ENCODE measurements at places on chromosomes 5 and 9.

- DNase-seq: no peak
These were observed 155.0 kb upstream of the PRDM9 start for GRCh38 chr5:23352446-23352845.

DNA sequence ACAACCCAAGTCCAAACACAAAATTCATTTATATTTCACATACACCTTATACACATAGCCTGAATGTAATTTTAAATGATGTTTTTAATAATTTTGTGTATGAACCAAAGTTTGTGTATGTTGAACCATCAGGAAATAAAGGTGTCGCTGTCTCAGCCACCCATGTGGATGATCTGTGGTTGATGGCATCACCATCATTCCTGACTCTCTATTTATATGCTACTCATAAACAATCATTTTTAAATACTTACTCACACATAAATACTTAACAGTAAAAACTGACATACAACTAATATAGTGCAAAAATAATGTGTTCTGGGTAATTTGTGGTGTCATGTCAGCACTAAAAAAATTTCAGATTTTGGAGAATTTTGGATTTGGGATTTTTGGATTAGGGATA, 38.4 kb downstream of the SMC5 start:
- DNase-seq: peak; percentile 42

GRCh38 chr5:115393239-115393638, 96.8 kb upstream of the CCDC112 start:
- DNase-seq: no peak

DNA sequence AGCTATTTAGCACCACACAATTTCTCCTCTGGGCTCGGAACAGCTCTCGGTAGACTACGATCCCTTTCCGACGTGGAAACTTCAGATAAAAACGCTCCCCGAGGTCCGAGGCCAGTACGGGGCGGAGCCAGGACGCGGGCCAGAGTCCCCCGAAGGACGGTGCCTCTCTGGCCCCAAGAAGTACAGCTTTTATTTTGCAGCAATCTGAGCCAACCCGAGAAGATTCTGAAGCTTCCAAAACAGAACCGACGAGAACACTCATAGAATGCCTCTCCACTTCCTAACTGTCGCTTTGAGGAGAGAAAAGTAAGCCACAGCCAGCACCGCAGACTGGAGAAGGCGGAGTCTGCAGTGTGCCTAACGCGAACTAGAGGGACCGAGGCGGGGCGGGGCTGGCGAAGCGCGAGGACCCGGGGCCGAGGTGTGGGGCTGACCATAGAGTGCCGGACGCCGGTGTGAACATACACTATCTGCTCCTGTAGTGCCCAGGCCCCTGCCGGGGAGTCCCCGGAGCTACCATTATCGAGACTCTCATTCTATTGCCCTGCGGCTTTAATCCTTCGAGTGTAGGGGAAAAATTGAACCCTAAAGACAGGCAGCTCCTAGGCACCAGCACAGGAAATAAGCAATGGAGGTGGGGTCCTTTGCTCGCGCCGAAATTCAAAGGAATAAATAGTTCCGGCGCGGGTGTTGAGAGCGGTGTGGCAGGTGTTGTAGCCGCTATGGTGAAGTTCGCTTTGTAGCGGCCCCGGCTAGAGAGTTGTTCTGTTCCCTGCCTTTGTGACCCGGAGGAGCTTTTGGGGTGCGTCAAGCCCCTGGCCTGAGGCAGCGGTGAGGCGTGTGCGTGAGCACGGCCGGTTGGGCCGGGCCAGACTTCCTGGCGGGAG, at the start of gene SMC2:
SMC2 (plus strand) TSS at position 663 of the 887 bp plus-strand sequence. CDS start 1,076 bp downstream, outside the sequence.
- DNase-seq: peak; percentile 98

- peak; percentile 84 for DNase-seq
These were observed 4.5 kb upstream of the CARD19 start for GRCh38 chr9:93091453-93092081.

DNA sequence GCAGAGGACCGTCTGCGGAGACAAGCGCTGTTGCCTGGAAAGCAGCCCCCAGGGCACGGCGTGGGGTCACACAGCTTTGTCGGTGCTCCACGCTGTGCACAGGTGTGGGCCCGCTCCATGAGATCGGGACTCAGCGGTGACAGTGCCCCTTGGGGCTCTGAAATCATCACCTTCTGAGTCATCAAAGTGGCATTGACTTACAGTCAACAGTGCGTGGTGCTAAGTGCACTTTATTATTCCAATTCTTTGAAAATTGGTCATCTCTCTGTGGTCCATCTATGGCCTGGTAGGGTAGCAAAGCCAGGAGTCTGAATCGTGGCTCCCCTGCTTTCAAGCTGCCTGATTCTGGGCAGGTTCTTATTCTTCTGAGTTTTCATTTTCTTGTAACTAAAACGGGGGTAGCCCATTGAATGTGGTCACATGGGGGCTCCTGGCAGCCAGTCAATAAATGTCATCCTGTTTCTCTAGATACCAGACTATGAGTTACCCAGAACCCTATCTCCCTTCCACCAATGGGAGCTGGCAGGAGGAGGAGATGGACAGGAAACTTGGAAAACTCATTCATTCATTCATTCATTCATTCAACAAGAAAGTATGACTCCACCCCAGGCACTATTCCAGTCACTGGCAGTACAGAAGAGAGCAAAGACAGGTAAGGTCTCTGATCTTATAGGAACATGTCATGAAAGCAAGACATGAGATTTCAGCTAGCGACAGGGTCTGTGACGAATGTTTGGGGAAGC, 20.3 kb upstream of the UNC5A start:
- DNase-seq: peak; percentile 60

DNA sequence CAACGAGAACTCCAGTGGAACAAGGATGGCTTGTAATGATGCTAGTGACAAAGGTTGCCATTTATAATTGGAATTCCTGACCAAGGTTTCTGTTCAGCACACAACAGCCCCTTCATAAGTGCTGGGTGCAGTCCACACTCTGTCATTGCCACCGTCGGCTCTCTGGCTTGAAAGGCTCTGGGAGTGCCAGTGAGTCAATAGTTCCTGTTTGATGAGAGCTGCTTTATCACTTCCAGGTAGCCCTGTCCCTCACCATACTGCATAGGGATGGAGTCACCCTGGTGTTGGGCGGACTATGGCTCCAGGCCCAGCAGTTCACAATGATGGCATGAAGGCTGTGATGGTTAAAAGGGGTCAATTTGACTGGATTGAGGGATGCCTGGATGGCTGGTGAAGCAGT, 34.6 kb upstream of the SEMA4D start:
- no peak for DNase-seq

GRCh38 chr5:109898269-109899162, 208.8 kb downstream of the MAN2A1 start:
- peak; percentile 31 for DNase-seq

DNA sequence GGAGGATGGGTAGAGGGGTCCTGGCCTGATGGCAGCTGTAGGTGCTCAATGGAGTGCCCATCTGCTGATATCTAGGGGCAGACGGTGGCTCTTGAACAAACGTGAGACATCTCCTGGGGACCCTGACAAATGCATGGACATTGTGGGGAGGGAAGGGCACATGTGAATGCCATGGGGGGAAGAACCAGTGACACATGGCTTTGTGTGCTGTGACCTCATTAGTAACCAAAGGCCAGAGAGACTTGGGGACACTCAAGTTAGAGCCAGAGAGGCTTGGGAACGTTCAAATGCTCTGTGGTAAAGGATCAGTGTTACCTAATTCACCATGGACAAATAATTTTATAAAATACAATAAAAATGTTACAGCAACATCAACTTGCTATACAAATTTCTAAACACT, 151.8 kb downstream of the ESM1 start:
- DNase-seq: no peak

DNA sequence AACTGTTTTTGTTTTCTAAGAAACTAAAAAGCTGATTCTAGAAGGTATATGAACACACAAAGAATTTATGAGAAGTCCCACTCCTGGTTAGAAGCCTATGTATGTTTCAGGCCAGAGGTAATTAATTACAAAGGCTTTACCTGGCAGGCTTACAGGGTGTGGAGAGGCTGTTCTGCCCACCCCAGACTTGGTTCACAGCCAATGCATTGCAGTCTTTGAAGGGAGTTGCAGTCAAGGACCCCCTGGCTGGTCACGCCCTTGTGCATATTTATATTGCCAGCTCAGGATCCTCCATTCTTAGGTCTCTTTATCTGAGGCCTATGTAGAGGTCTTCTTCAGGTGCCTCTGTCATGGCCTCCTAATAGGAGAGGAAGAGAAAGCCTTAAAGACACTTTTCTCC, 13.6 kb upstream of the PRSS3 start:
- DNase-seq: no peak

- no peak for DNase-seq
These were observed 98.3 kb upstream of the PHYKPL start for GRCh38 chr5:178330791-178331404.

DNA sequence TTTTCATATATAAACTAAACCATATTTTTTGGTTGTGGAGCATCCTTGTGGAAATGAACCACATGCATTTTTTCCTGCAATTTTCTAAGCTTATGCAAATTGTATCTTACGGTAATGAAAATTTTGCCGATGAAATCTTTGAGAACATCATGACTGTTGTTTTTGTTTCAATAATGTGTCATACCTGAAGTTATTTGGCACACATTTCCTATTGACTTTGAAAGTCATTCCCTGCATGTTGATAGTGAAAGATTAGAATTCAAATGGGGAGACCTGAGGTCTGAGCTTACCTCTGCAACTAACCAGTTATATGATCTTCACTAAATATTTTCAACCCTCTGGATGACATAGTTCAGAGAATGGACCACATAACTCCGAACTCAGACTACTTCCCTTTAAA, 88.5 kb downstream of the PRR16 start:
- peak; percentile 28 for DNase-seq

DNA sequence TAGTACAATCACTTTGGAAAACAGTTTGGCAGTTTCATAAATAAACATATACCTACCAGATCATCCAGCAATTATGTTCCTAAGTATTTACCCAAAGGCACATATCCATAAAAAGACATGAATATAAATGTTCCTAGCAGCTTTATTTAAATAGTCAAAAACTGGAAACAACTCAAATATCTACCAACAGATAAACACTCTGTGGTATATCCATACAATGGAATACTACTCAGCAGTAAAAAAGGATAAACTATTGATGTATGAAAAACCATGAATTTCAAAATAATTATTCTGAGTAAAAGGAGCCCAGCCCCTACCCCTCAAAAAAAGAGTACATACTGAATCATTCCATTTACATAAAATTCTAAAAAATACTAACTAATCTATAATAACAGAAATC, 232.7 kb upstream of the SLC30A5 start:
- DNase-seq: no peak

GRCh38 chr5:123105864-123106263, 16.8 kb downstream of the PRDM6 start:
- DNase-seq: no peak

DNA sequence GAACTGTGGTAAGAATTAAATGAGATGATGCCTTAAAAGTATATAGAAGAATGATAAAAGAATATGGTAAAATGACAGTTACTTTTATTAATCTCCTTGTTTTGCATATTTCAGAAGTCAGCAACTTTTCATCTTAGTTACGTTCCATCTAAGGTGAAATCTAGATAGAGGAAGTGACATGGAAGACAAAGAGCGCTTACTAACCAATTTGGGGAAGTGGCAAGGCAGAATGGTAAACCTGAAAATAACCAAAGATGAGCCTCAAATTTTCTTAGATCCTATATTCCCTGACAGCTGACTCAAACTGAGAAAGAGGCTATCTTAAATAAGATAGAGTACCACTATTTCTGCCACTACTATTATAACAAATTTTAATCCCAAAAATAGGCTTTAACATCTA, 52.5 kb downstream of the FGF10 start:
- no peak for DNase-seq

Data from GM23248 (cell line).